Activated CD8-positive, alpha-beta T cell treated with anti-CD3 and anti-CD28 coated beads for 36 hours (primary cell): ENCODE measurements at places on chromosomes 6 and 20.

DNA sequence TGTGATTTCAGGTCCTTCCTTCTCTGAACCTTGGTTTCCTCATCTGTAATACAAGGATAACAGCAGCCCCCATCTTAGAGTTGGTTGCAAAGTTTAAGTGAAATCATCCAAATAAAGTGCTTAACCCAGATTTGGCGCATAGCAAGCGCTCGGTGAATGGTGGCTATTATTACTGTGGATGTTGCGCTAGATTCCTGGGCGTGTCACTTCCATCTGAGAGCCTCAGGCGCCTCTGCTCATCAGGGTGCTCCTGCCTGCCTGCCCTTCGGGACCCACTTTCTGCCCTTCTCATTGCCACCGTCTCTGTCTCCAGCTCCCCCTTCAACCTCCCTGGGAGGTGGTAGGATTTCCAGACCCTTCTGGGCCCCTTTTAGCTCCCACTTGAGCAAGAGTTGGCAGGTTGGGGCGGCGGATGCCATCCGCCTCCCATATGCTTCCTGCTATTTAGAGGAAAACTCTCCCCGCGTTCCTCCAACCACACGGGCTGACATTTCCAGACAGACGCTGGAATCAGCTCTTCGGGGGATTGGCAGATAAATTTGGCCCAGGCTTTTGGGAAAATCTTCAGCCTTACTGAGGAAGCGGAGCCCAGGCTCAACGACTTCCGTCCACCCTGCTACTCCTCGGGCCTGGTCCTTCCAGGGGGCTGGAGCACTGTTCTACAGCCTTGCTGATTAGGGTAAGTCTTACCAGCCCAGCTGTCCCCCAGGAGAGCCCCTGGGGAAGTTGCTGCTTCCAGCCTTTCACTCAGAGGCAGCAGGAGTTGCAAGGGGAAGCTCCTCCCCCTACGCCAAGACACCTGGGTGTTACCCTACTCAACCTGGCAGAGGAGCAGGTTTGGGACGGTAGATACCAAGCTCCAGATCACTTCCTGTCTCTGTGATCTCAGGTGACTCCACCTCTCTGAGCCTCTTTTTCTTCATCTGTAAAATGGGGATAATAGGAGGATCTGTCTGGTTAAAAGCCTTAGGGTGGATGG lies 71.5 kb downstream of the DLGAP4 start:
- DNase-seq, result no peak

DNA sequence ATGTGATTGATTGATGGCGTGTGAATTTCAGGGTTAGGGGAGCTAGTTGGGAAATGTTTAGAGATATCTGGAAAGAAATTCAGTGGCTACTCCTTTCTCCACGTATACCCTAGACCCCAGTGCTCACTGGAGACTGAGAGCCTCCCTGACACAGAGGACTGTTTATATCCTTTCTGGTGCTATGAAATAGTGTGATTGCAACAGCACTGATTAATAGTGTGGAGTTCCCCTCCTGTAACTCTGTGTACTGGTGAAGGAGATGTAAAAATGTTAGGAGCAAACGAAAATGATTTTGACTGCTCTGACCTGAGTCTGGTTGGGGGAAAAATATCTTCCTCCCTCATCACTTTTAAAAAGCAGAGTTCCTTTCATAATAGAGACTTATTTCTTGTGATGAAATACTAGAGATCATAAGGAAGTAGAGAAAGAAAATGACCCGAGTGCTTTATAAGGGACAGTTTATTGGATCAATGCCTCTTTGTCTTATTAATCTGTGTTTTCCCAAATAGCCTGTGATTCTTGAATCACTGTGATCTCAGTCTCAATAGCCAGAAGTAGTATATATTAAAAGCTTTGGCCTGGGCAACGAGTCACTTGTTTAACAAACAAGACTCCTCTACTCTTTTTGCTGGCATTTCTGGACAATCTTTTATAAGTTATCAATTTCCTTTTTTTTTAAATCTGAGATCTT lies 92.3 kb downstream of the RNF182 start:
- no peak for DNase-seq

GRCh38 chr6:111478749-111479148 lies 4.3 kb downstream of the REV3L start:
- DNase-seq, result no peak

DNA sequence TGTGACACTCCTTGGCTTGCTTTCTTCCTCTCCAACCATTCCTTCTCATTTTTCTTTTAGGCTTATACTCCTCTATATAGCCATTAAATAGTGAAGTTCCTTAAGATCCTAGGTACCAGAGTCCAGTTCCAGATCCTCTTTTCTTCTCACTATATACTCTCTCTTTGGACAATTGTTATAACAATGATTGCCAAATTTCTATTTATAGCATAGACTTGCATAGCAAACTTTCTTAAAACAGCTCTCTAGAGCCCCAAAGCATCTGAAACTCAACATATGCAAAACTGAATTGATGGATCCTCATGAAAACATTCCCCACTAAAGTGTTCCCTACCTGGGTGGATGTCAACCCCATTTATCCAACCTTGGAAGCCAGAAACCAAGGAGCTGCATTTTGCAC lies 13.4 kb downstream of the PHIP start:
- DNase-seq, result no peak

DNA sequence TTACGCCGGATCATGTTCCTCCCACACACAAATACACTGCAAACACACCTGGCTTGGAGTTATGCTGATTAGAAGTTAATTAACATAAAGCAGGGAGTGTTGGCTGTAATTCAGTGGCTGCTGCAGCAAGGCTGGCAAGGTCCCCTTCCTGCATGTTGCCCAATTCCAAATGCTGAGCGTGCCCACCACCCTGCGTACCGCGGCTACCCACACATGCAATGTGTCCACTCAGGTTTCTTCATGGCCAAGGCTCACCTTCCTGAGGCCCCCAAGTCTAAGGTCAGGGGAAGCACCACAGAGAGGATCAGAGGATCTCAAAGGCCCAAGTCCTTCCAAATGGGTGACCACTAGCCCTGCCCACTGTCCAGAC lies 11.6 kb upstream of the PRND start:
- DNase-seq, result no peak

- no peak for DNase-seq
Measured at GRCh38 chr6:118744261-118744941, 93.0 kb upstream of the CEP85L start.

- no peak for DNase-seq
Measured at GRCh38 chr20:20010639-20011500, 6.3 kb upstream of the NAA20 start.

DNA sequence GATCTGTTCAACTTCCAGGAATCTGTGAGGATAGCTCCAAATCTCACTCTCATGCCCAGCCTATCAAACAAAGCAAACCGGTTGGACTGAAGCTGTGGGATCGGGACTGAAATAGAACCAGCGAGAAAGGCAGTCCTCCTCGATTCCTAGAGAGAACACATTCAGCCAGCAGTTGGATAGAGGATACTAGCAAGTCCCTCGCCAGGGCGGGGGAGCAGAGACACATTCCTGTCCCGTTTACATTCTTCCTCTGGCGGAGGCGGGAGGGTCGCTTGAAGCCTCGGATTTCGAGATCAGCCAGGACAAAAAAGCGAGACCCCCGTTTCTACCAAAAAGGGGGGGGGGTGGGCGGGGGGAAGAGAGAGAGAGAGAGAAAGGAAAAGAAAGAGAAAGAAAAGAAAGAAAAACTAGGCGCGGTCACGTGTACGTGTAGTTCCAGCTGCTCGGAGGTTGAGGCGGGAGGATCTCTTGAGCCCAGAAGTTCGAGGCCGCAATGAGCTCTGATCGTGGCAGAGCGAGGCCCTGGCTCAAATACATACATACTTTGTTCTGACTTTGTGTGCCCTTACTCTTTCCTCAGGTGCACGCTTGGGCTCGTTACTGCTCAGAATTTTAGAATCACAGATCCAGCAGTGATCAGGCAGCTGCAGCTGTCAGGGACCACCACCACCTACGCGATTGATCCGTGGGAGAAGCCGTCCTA lies 19.5 kb downstream of the ZNF311 start:
- DNase-seq, result peak; percentile 51

- no peak for DNase-seq
Measured at GRCh38 chr20:32052778-32053362, 828 bp downstream of the HCK start.

GRCh38 chr20:17749978-17750721 lies 50.4 kb downstream of the BANF2 start:
- no peak for DNase-seq

DNA sequence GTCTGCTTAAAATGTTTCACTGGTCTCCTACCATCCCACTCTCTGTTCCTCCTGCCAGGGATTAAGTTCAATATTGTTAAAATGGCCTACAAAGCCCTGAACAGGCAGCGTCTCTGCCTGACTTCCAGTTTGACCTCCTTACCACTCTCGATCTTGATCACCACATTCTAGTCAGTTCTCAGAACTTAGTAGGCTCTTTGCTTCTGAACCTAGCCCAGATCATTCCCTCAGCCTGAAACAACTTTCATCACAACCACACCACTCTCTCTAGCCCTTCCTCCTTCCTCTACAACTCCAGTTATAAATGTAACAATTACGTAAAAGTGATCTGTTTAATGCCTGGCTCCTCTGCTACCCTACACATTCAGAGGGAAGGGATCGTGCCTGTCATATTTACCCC lies 53.3 kb downstream of the ATG5 start:
- DNase-seq, result no peak

- DNase-seq, result no peak
Measured at GRCh38 chr20:46468508-46468907, 44.9 kb downstream of the ZNF334 start.

DNA sequence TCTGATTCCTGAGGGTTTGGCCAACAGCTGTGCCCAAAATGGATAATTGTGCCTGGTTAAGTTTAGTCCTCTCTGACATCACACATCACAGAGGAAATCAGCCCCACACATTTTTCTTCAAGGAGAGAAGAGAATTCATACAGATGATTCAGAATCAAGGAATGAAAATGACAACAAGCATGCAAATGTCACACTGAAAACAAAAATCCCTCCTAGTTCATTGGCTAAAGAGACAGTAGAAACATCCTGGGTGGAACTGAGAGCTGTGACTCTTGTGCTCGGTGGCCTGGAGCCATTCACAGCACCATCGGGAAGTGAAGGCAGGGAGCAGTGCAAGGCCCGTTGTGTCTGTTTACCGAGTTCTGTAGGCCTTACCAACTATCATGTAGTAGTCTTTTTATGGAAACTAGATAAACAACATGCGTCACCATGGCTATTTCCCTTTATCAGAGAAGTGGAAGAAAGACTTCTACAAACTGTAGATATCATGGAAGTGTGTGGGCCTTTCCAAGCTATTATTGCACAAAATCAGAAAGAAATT lies 81.7 kb upstream of the TENT5A start:
- no peak for DNase-seq

DNA sequence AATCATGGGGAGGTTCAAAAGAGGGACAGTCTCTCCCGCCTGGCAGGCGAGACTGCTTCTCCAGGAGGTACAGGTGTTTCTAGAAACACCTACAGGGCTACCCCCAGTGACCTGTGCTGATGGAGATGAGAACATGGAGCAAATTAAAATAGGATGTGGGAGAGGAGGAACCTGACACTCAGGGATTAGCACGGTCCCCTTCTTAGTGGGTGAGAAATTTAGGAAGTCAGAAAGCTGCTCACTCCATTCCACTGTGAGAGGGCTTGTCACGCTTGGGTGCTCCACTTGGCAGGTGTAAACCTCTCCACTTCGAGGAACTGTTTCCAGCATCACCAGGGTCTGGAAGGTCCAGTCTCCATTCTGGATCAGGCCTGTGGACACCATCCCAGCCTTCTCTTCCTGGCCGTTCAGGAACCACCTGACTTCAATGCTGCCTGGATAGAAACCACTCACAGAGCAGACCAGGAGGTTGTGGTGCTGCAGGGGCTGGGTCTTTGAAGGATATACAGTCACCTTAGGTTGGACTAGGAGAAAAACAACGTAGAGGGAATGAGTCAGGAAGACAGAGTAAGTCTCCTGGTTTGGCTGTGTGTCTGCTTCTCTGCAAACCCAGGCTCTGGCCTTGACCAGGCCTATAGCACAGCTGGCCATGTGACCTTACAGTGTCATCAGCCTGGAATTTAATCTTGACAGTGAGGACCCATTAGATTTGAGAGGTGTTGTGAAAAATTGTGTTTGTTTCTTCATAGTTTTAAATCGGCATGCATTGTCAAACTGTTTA lies 8.1 kb downstream of the HLA-DRB1 start:
- no peak for DNase-seq

DNA sequence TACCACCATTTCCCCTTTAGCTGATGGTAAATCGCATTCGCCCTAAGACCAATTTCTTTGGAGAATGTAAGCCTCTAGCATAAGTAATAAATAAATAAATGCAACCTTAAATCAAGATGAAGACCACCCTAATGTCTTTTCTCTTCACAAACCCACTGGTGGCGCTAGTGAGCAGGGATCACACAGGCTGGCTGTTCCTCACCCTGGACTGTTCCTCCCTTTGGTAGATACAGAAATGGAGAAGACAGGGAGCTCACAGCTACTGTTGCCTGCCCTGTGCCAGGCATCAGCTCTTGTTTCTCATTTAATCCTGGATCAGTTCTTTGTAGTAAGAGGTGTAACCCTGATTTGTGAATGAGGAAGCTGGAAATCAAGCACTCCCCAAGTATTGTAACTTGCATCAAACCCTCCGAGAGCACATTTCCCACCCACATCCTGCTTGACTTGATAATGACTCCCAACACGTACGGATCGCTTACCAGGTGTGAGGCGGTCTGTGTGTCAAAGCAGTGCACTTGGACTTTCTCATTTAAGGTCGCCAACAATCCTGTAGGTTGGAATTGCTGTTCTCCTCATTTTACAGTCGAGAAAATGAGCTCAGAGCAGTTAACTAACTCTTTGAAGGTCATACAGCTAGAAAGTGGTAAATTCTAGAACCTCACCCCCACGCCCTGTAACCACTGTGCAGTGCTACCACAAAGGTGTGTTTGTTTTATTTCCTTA lies 236.1 kb downstream of the TSHZ2 start:
- peak; percentile 58 for DNase-seq

- no peak for DNase-seq
Measured at GRCh38 chr20:11754451-11754850, 163.2 kb upstream of the BTBD3 start.

- DNase-seq, result no peak
Measured at GRCh38 chr6:108161724-108162282, 4.0 kb upstream of the NR2E1 start.

DNA sequence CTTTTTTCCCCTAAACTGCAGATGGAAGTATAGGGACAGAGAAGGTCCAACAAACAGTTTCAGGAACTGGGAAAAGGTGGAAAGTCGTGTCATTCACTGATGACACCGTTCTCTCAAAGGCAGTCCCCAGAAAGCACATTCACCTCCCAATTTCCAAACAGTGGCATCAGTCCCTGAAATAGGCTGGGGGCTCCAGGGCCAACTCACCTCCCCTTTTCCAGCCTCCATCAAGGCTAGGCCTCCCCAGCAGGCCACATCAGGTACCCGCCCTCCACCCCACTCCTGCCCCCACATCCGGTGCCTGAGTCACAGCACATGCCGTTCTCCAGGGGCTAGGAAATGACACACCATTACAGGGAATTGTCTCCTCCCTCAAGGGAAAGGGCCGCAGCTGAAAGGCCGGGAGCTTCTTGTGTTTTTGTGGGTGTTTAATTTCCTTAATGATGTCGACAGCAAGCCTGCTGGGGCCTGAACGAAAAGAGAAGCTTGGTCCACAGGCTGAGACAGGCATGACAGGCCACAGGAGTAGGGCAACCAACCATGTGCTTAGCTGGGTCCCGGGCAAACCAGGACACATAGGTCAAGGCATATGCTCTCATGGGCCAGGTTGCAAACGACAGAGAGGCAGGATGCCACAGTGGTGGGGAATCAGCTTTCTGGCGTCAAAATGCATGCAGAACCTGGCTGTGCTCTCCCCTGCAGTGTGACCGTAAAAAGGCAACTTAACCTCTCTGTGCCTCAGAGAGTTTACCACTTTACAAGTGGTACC lies 39.2 kb downstream of the ZMYND8 start:
- DNase-seq, result peak; percentile 75

GRCh38 chr6:124768224-124768623 lies 194.0 kb upstream of the RNF217 start:
- no peak for DNase-seq
